GM12864 (cell line): ENCODE measurements at places on chromosomes 3 and 15.
A peak's percentile ranks its signal among the peaks of the same experiment; 100 is the strongest.

DNA sequence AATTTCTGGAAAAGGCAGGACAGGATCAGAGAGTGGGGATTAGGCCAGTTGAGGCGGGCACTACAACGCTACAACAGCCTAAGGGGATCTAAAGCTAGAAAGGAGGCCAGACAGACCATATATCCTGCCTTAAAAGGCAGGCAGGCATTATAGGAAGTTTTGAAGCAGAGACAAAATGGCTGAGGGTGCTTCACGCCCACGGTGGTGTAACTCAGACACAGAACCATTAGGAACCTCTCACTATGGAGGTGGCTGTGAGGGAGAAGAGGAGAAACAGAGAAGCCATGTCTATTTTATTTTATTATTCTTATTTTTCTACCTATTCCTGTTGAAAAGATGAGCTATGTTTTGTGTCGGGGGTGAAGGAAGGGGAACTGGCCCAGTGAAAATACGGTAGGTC, 2.1 kb upstream of the USP4 start:
- no peak for DNase-seq

GRCh38 chr3:65742914-65743313, 295.8 kb downstream of the MAGI1 start:
- no peak for DNase-seq

GRCh38 chr3:28476194-28476593, 127.6 kb upstream of the AZI2 start:
- DNase-seq = peak; percentile 1

DNA sequence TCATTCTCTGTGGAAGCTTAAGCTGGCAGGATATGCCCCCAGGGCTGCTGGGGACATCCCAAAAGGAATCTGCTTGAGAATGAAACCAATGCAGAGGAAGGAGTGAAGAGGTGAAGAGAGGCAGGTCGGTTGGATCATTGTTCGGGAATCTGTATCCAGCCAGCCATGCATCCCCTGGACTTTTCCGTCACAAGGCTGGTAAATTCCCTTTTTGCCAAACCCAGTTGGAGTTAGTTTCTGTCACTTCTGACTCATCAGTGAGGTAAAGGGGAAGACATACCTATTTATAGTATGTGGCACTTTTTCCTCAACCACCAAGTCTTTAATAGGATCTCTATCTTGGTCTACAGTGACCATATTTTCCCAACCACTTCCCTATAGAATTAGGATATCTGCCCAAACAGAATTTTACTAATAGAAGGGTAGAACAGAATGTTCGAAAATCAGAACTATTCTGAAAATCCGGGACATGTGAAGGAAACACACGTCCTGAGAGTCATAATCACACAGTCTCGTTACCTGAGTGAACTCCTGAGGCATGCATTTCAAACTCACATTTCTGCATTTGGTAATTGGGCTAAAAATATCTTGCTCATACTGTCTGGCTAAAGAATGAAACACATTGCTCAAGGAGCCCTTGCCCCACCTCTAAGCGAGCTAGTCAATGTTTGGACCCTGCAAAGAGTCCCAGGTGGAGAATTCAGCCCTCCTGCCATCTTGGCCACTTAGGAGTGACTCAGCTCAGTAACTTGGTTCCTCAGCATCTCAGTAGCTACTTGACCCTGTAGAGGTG, 289.7 kb upstream of the ADAMTS9 start:
- no peak for DNase-seq

DNA sequence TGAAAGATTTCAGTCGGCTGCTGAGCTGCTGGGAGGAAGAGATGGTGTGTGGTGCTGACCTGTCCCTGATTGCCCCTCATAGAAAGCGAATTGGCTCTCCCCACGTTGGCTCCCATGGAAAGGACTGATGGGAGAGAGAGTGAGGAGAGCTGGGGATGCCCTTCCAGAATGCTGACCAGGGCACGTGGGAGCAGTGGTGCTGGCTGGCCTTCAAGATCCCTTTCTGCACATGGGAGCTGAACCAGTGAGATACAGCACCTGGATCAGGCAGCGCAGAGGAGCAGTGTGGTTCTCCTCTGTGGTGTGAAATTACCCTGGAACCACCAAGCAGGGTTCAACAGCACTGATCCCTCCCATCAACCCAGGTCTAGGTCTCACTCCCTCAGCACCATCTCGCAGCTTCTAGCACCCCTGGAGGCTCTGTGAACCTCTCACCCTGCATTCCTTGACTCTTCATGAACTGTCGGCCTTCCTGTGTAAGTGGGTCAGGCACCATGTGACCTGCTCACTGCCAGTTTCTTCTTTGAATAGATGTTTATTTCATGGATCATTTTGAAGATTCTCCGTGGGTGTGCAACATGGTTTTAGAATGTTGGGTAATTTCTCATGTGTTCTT, 55.7 kb downstream of the CACNA1D start:
- no peak for DNase-seq

GRCh38 chr3:100966807-100967206, 26.4 kb downstream of the ABI3BP start:
- DNase-seq = no peak

- no peak for DNase-seq
These were observed 10.4 kb upstream of the BAHD1 start for GRCh38 chr15:40430271-40430805.

DNA sequence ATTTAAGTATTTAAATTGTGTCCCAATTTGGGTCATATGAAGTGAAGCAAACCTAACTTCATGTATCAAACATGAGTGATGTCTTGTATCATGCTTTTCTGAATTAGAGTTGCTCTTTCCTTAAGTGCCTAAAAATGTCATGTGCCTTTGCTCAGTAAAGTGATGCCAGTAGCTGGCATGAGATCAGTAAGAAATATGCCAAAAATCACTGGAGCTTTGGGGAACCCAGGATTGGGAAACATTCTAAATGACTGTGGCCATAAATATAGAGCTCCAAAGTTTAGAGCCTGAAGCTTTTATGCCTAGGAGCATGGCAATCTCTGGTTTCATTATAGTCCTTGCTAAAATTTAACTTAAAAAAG, 33.8 kb downstream of the RBMS3 start:
- DNase-seq = no peak

DNA sequence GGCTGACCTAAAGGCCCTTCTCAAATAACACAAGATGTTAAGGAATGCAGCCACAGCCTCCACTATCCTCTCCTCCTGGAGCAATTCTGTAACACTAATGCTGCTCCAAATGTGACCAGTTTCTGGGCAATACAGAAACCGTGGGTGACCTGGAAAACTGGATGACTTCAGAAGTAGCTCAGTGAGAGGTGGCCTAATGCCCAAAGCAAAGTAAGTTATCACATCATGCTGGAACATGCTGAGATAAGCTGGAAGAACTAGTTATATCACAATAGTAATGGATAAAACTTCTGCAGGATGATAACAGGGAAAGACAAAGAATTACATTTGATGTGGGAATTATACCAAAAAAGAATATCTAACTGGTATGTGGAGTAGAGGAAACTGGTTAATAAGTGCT, 72.0 kb downstream of the DHX30 start:
- no peak for DNase-seq

DNA sequence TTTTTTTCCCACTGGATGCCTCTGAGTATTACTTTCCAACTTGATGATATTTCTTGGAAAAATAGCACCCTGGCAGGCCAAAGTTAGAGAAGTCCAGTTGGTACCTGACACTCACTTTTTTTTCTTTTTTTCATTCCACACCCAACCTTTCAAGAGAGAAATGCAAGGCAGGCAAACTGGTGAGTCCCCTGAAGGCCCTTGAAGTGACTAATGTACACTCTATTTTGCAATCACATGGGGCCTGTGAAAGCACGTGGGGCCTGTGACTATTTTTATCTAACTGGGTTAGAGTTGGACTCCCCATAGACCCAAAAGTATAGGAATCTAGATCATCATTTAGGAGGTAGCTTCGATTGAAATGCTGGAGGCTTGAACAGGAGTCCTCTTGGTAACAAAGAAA, 316.7 kb downstream of the CHL1 start:
- no peak for DNase-seq

DNA sequence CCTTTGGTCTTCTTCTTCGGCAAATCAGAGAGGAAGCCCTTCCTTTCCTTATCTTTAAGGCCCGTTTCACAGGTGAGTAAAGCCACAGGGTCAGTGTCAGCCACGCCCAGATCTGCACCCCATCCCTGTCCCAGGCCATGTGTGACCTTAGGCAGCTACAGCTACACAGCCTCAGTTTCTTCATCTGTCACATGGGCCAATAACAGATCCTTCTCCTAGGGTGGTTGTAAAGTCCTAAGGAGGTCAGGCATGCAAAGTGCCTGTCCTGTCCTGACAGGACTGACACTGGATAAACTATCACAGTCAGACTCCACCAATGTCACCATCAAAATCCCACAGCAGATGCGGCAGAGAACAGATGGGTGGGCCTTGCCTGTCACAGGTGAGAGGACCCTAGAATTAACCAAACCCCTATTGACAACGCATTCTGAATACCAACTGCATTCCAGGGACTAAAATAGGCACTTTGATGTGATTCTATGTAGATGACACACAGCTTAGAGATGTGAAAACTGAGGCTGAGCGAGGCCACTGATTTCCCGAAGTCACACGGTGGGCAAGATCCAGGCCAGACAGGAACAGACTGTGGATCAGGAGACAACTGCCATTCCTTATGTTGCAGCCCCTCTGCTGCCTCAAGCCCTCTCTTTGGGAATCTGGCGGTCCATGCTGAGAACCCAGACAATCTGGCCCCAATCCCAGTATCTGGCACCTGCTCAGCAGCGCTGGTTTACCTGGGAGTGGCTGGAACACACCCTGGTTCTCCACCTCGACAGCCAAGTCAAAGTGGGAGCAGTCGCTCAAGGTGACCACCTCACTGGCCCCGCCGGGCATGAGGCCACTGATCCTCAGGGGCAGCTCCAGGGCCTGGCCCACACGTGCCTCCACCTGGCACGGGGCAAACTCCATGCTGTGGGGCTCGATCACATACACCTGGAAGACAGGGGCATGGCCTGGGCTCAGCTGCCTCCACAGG, 48.7 kb downstream of the NUP210 start:
- DNase-seq = no peak

DNA sequence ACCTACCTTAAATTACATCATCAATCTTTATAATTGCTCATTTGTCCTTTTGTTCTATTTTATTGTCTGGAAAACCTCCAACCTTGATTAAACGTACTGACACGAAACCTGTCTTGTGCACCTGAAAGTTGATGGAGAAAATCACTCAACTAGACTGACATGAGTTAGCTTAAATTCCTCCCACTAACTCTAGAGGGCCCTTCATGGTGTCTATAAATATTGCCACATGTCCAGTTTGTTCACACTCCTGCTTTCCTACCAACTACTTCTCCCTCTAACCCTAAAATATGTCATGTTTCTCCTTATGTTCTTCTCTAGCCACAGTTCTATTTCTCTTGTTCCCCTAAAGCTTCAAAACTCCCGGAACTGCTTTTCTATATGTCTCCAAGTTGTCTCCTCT, 59.8 kb upstream of the SGO1 start:
- no peak for DNase-seq

- no peak for DNase-seq
These were observed 942 bp downstream of the ELP6 start for GRCh38 chr3:47512416-47513124.

DNA sequence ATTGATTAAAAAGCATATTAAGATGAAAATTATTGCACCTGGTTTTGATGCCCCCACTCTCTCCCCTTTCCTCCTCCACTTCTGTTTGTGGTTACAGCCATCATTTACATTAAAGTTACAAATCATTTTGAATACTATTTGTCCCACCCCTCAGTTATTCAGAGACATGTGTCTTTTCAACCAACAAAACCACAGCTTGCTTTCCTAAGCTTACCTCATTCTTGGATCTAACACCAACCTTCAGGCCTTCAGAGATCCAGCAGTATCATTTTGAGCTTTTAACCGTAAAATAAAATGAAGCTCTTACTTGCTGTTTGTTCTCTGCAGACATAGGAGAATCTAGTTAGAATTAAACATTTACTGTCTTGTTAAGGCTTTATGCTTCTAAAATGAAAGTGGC, 4.7 kb downstream of the PXYLP1 start:
- DNase-seq = no peak

DNA sequence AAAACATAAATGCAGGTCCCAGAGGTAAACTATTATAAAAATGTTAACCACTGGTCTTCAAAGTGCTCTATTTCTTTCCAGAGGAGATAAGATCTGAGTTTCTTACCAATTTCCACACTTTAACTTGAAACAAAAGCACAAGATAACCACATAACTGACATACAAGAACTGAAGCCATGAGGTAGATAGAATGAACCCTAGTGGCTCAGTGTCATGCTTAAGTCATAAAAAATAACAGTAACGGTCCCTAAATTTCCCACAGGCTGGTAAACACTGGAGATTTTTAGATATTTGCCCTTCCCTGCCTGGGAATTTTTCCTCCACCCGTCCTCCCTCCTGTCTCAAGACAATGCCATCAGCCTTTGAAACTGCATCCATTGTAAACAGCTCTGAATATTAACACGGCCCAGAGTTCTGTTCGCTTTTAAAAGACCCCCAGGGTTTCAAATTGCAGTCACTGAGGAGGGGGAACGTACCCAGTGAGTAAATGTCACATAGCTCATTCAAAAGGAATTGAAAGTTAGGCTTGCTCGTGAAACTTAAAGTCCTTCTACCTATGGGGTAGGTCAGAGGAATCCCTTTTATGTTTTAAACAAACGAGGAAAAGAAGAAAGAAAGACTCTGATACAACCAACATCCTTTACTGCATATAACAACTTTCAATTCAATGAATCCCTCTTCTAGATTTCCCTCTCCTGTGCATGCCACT, 5.7 kb downstream of the LRIG1 start:
- DNase-seq = no peak

DNA sequence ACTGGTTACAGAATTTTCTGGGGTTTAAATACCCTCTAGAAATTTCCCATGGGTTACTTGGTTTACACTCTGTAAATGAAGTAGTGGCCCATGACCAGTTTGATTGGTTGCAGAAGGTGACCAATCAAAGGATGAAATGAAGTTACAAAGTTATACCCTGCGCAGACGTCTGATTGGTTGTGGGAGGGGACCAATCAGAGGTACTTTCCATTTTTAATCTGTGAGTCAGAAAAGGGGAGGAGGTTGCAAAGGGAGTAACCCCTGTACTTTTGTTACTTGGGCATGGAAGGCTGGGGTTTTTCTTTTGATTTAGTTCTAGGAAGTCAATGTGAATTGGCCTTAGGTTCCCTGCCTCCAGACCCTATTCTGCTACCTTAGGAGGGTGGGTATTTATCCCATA, 18.7 kb upstream of the APH1B start:
- no peak for DNase-seq

GRCh38 chr3:38487323-38487722, 8.8 kb upstream of the EXOG start:
- no peak for DNase-seq

GRCh38 chr15:70437882-70438451, 325.4 kb downstream of the UACA start:
- DNase-seq = no peak

- DNase-seq = no peak
These were observed 77.3 kb downstream of the CPNE4 start for GRCh38 chr3:131957511-131957910.
